ENCODE measurements at places on chromosomes 1 and 21. TPM values are rescaled to one million over a fixed set of nuclear protein-coding genes. Genes with fewer than 3 reads are reported as not detected.

- peak overlapping the region; percentile 63 for H3K4me3 ChIP-seq
- no peaks in the 10 kb centered on the region for H3K27me3 ChIP-seq
- peaks cover 7% of the 10 kb centered on the region for H3K36me3 ChIP-seq
- H3K4me1 ChIP-seq, result peaks cover 9% of the 10 kb centered on the region
These were observed 552 bp downstream of the GPATCH4 start for GRCh38 chr1:156600733-156601121.

The CHI3L2 gene
- 2.7 TPM for total RNA-seq

DNA sequence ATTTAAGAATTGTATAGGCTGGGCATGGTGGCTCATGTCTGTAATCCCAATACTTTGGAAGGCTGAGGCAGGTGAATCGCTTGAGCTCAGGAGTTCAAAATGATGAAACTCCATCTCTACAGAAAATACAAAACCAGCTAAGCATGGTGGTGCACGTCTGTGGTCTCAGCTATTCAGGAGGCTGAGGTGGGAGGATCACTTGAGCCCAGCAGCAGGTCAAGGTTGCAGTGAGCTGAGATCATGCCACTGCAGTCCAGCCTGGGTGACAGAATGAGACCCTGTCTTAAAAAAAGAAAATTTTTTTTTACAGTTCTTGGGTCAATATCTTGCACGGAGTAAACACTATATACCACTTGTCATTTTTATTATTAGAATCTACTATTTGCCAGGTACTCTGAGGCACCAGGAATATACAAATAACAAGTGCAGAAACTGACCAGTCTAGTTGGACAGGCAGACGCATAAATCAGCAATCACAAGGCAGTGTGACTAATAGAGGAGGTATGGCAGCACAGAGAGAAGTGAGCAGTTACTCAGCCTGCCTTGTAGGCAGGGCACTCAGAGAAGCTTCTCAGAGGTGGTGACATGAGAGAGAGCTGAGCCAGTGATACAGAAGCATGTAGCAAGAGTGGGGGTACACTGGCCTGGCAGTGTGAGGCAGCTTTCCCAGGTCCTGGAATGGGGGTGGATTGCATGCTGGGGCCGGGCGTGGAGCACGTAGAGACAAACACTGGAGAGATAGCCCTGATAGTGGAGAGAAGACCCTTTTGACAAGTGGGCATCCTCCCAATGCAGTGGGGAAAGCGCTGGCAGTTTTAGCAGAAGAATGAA is 8.0 kb downstream of the PHLDA3 start:
- peak overlapping the region; percentile 84 for H3K27ac ChIP-seq
- no peak overlapping the region for H3K4me3 ChIP-seq
- H3K27me3 ChIP-seq, result no peaks in the 10 kb centered on the region
- peak; percentile 47 for DNase-seq
- peaks cover 4% of the 10 kb centered on the region for H3K36me3 ChIP-seq

- peaks cover 37% of the 10 kb centered on the region for H3K36me3 ChIP-seq
- no peak overlapping the region for H3K4me3 ChIP-seq
- H3K27me3 ChIP-seq, result no peaks in the 10 kb centered on the region
These were observed 19.5 kb downstream of the NUAK2 start for GRCh38 chr1:205301842-205302588.

The TDRD5 gene
- total RNA-seq, result 1.8 TPM

- DNase-seq, result no peak
- H3K4me3 ChIP-seq, result no peak overlapping the region
- no peak overlapping the region for H3K27ac ChIP-seq
- H3K4me1 ChIP-seq, result peaks cover 13% of the 10 kb centered on the region
- H3K27me3 ChIP-seq, result peaks cover 97% of the 10 kb centered on the region
- no peaks in the 10 kb centered on the region for H3K36me3 ChIP-seq
These were observed 8.1 kb downstream of the FOXD3 start for GRCh38 chr1:63330331-63330916.

The S100A1 gene
- 3.7 TPM for total RNA-seq

DNA sequence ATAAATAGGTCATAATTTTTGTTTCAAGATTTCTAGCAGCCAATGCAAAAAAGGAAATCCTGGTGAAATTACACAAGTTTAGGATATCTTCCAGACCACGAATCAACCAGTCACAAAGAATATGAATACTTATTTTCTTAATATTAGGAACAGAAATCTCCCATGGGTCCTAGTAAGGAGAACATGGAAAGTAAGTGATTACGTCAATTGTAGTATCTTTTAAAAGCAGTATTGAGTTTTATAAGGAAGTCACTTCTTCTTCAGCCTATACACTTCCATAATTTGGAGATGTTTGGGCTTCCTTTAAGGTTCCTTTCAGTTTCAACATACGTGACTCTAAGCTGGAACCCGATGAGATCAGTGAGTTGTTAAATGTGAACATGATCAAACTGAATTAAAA is 534.5 kb downstream of the USP25 start:
- no peak overlapping the region for H3K27ac ChIP-seq
- H3K36me3 ChIP-seq, result no peaks in the 10 kb centered on the region

The PRR9 gene
- total RNA-seq, result not detected

DNA sequence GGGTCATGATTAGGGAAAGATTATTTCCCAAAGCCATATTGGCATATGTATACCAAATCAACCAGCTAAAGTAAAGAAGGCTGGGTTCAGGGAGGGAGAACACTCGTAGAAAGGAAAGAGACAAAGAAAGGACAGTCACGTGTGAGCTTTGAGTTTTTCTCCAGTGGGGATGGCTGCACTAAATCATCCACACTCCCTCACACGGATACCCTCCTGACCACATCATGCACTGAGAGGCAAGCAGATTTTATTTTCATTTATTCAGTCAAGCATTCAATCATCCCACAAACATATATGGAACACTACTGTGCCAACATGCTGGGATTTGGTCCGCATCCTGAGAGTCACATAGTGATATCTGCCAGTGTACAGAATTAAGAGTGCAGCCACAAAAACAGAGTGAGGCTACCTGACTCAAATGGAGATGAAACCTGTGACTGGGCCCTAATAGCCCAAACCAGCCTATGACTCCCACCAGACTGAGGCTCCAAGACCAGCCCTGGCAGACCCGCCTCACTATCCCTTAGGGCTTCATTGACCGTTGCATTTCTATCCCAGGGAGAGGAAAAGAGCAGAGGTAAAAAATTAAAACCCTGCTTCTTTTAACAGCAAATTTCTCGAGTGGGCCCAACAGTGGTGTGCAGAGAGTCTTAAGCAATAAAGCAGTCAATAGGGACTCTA is 155.9 kb downstream of the BARHL2 start:
- no peak overlapping the region for H3K4me3 ChIP-seq
- no peak overlapping the region for H3K27ac ChIP-seq
- no peaks in the 10 kb centered on the region for H3K4me1 ChIP-seq
- H3K27me3 ChIP-seq, result no peaks in the 10 kb centered on the region

The OTUD7B gene
- total RNA-seq, result 24.3 TPM

The COL6A2 gene
- total RNA-seq, result 183 TPM

The DNAJC28 gene
- 3.0 TPM for total RNA-seq

GRCh38 chr1:97200595-97200994 is 479.0 kb downstream of the PTBP2 start:
- H3K36me3 ChIP-seq, result no peaks in the 10 kb centered on the region
- H3K27me3 ChIP-seq, result no peaks in the 10 kb centered on the region
- H3K4me1 ChIP-seq, result no peaks in the 10 kb centered on the region
- H3K4me3 ChIP-seq, result no peak overlapping the region
- DNase-seq, result no peak
- H3K27ac ChIP-seq, result no peak overlapping the region

The TSPEAR gene
- total RNA-seq, result not detected

The BROX gene
- total RNA-seq, result 20.9 TPM
